Ovary (tissue), 10 donors: ENCODE measurements at places on chromosomes 7 and 10. TPM values are rescaled to one million over a fixed set of nuclear protein-coding genes. Genes with fewer than 3 reads are reported as not detected.

ADGRA1 gene
- not detected for total RNA-seq

THNSL1 gene
- total RNA-seq, result 7.5 TPM

DNA sequence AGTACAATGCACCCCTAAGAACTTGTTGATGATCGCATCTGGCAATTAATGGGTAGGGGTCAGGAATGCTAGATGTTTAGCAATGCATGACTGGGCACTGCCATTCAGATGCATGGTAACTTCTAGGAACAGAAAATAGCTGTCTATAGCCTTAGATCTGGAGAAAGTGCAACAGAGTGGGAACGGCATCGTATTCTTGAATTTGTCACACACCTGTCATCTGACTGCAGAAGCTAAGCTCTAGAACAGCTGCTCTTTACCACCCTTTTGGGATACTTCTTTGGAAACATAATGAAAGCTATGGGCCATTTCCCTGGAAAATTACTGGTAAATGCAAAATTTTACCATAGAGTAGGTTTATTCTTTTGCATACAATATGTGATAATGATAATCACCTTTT lies 118.1 kb downstream of the SLC25A13 start:
- H3K27me3 ChIP-seq, result no peaks in the 10 kb centered on the region
- DNase-seq, result no peak
- no peak overlapping the region for H3K27ac ChIP-seq
- H3K4me3 ChIP-seq, result no peak overlapping the region
- no peaks in the 10 kb centered on the region for H3K4me1 ChIP-seq
- H3K36me3 ChIP-seq, result no peaks in the 10 kb centered on the region

DNA sequence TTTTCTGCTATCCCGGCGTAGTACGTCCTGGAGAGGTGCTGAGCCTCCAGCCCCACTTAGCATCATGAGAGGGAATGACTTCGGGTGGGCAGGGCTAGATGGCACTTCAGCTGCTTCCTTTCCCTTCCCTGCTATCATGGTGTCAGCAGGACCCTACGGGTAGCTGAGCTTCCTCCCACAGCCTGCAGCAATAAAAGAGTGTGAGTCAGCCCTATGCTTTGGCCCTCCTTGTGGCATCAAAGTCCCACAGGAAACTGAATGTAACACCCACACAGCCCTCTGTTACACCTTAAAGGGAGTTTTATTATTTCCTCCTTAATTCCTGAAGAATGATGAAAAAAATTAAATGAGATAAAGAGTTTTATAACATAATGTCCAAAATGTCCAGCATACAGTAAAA lies 458.1 kb downstream of the RPS24 start:
- no peak for DNase-seq
- H3K27ac ChIP-seq, result no peak overlapping the region
- no peak overlapping the region for H3K4me3 ChIP-seq
- no peaks in the 10 kb centered on the region for H3K27me3 ChIP-seq
- H3K36me3 ChIP-seq, result no peaks in the 10 kb centered on the region
